ENCODE measurements at places on chromosomes 2 and 18.
A peak's percentile ranks its signal among the peaks of the same experiment; 100 is the strongest.

DNA sequence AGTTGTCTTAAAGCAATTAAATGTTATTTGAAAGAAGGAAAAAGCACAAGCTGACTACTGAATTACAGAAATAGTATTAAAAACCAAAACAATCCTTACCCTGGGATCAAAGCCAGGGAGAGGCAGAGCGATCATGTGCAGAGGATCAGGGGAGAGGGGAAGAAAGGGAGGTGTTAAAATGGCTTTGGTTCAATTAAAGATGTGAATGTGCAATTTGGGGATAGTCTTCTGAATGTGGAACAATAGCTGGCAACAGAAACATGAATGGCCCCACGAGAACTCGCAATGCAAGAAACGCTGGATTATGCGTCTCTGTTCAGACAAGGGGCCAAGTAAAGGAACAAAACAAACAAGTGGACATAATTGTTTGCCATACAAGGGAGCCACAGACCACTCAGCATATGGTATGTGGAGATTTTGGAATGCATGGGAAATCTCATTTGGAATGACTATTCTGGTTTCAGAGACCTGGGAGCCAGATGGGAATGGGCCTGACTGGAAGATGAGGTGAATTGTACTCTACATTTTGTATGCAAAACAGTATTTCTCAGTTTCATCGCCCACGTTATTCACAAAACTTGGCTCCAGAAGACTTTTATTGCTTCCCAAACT, 155.4 kb downstream of the SLC4A3 start:
- DNase-seq, result no peak

DNA sequence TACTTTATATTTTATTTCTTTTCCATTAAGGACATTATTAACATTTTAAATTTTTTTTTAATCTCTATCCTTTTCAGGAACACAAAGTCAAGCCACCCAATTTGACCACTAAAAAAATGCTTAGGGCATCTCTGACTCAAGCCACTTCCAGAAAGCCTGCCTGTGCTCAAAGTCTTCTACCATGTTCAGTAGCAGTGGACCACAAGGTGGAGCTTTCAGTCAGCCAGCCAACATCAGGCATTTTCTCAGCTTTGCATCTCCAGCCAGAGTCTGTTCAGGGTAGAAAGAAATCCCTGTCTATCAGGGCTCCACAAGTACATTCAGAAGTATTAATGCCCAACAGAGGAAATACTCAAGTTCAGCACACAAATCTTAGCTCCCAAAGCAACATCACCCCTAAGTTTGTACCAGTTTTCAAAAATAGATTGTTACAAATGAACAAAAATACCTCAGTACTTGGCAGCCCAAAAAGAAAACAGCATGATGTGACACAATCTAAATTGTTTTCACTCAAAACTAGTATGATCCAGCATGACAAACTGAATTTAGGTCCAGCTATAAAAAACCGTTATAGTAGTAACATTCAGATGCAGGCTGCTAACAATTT, 37.6 kb downstream of the C18orf63 start:
- peak; percentile 86 for DNase-seq

- DNase-seq, result no peak
Measured at GRCh38 chr2:99922664-99923063, 219.7 kb downstream of the AFF3 start.

GRCh38 chr2:241822264-241822623, 13.3 kb downstream of the NEU4 start:
- no peak for DNase-seq

- DNase-seq, result no peak
Measured at GRCh38 chr2:36785179-36785795, 88.8 kb downstream of the VIT start.

GRCh38 chr2:48715042-48715899, 40.3 kb downstream of the LHCGR start:
- no peak for DNase-seq

GRCh38 chr18:10286580-10287150, 167.8 kb upstream of the APCDD1 start:
- DNase-seq, result no peak

GRCh38 chr2:222424276-222424728, at the start of gene SGPP2:
TSS of gene SGPP2 (plus strand) at chr2:222424543. CDS start at chr2:222424603, 60 bp downstream.
- DNase-seq, result peak; percentile 53

- peak; percentile 38 for DNase-seq
Measured at GRCh38 chr2:25339211-25339674, 2.5 kb downstream of the DNMT3A start.

- DNase-seq, result no peak
Measured at GRCh38 chr2:204089105-204089504, 152.5 kb downstream of the ICOS start.

GRCh38 chr2:48169141-48169592, 262.9 kb upstream of the FBXO11 start:
- DNase-seq, result no peak

- no peak for DNase-seq
Measured at GRCh38 chr2:136052369-136053362, 65.3 kb downstream of the CXCR4 start.

DNA sequence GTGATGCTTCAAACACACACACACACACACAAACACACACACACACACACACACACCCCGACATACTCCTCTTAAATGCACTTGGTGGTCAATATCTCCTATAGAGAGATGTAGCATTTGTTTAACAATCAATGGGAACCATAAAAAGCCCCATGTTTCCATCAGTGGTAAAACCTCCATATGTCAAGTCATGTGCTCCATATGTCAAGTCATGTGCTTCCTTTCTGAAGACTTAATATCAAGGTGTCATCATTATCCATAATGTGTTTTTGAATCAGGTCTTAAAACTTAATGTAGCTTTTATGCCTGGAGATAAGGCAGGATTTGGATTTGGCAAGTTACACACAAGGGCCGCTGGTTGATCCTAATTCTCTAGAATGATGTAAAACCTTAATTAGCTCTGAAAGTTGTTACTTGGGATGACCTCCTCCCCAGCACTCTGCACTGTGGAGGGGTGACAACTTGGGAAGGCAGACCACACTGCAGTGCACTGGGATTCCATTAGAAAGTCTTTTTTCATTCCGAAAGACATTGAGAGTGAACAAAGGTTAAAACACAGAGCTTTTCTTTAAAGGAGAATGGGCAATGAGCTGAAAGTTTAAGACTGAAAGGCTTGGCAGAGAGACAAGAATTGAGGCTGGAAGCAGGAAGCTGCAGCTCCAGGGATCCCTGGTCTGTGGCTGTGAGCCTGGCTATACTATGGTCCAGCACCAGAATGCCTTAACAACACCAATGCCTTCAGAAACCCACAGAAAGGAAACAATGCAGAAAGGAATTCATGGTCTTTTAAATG, 26.4 kb downstream of the ALK start:
- DNase-seq, result no peak

DNA sequence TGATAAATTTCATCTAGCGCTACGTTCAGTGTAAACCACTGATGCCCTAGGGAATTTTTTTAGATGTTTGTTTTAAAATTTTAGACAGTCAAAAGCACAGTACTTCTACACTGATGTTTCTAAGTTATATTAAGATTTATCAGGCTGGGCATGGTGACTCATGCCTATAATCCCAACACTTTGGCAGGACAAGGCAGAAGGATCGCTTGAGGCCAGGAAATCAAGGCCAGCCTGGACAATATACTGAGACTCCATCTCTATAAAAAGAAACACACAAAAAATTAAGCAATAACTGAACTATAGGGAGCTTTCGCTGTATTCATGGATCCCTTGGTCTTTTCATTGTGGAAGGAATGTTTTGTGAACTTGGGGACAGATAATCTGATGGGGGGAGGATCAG, 50.6 kb upstream of the MAPRE2 start:
- DNase-seq, result no peak

GRCh38 chr2:70425682-70426301, 123.9 kb upstream of the FAM136A start:
- DNase-seq, result no peak

GRCh38 chr18:24514439-24514838, 54.0 kb downstream of the HRH4 start:
- DNase-seq, result peak; percentile 41

DNA sequence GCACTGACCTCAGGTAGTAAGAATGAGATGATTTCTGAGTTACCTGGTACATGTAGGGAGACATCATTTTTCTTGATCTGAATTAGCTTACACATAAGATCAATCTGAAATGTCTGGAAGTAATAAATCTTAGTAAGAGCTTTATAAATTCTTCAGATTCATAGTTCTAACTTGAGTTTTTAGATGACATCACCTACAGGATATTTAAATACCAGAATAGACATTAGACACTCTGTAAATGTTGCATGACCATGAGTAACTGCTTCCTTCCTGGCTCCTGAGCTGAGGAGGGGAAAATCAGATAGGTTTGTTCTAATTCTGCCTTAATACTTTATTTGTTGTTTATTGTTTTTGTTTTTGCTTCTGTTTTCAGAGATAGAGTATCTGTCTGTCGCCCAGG, 181.8 kb downstream of the PHLPP1 start:
- peak; percentile 91 for DNase-seq

GRCh38 chr2:72887032-72887739, at the start of gene SPR:
TSS of gene SPR (plus strand) at chr2:72887408. CDS start at chr2:72887433, 25 bp downstream.
- DNase-seq, result peak; percentile 95

DNA sequence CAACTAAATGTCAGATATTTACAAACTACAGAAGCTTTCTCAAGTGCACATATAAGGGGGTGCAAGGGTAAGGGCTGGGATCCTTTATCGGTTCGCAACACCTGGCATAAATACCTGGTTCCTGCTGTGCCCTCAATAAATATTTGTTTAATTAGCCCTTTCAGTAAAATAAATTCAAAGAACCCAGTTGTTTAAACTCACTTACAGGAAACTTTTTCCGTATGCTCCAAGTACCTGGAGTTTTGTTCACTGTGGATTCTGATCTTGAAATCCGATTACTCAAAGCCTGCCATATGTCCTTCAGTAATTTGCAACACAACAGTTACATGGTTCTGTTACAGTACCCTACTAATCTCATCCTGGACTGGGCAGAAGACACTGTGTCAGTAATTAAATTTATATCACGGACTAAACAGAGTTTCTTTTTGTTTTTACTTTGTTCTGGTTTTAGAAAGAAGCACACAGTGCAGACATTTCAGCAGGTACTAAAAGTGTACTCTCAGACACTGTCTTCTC, 36.9 kb downstream of the TBC1D8 start:
- no peak for DNase-seq

DNA sequence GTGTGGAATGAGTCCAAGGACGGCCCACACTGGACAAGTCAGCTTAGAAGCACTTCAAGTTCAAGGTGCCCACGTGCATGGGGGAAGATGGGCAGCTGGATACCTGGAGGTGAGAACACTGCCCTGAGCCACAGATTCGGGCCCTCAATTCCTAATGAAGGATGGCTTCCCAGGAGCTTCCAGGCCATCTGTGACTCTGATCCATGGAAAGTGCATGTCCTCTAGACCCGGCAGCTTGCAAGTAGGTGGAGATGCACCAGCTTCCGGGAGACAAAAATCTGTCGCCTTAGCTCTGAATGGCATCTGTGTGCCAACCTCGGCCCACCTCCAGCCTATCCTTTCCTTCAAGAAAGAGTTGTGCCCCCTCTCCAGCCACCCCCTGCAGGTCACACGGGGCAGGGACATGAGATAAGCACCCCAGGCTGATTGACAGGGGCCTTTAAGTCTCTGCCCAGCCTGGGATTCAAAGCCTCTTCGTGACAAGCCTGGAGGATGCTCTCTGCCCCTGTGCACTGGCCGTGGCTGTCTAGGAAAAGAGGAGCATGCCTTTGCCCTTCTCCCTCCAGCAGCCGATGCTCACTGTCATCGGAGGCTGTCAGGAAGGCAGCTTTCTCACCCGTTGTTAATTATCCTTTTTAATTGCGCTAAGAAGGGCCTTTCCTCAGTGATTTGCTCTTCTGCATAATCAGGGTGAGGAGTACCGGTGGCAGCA, 65.5 kb downstream of the BIN1 start:
- DNase-seq, result peak; percentile 39

GRCh38 chr2:186573531-186573930, 16.3 kb upstream of the ITGAV start:
- no peak for DNase-seq

DNA sequence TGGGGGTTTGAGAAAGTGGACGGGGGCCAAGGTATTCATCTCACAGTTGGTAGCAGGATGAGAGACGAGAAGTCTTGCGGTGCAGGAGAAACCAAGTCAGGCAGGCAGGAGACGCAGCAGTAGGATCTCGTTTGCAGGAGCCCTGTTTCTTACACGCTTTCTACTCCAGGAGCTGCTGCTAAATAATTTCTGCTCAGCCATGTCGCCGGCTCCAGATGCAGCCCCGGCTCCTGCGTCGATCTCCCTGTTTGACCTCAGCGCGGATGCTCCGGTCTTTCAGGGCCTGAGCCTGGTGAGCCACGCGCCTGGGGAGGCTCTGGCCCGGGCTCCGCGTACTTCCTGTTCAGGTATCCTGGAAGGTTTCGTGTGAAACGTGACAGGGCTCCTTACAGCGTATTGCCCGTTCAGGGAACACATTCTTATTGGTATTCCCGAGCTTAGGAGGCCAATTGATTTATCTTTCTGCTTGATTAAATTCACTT, 494 bp downstream of the ANKZF1 start:
- DNase-seq, result peak; percentile 94

GRCh38 chr2:238691596-238692491, 156.0 kb upstream of the TWIST2 start:
- DNase-seq, result no peak

DNA sequence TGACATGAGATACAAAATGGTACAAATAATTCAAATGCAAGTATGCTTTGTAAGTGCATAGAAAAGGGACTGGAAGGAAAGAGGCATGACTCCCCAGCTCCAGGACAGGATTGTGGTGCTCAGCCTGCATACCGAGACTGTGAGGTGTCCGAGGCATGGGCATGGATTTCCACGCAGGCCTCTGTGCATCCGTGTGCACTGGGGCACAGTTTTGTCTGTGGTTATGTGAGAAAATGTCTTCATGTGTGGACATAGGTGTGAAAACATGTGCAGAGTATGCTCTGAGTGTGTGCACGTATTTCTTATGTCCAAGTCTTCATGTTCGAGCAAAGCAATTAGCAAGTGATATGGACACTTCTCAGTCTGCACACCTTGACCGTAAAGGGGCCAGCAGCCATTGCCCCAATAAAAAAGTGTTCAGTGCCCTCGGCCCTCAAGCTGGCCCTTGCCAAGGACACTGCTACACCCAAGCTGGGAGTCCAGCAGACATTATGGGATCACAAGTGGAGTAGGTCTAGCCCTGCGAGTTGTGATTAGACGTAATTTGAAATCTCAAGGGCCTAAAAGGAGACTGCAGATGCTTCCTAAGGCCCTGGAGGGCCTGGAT, 120.7 kb downstream of the CYP26B1 start:
- DNase-seq, result no peak

GRCh38 chr18:35099911-35100310, 58.7 kb downstream of the MAPRE2 start:
- DNase-seq, result no peak

All from osteoblast (primary cell).